ENCODE measurements at places on chromosomes 5 and 9.

GRCh38 chr9:127538849-127539258 lies 73.2 kb upstream of the STXBP1 start:
- DNase-seq = no peak

DNA sequence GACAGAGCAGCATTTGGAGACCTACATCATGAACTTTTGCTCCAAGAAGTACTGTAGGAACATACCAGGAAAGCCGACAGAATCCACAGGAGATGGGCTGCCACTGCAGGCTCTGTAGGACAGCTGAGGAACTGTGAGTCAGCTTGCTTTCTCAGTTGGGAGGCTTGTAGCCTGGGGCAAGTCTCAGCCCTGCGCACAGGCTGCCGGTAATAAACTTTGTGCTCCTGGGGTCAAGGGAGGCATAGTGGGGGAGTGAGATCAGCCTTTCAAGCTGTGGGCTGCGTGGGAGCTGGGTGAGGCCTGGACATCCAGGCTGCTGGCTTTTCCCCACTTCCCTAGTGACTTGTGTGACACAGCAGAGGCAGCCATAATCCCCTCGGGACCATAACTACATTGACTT lies 718.0 kb upstream of the CDH10 start:
- no peak for DNase-seq

GRCh38 chr5:7793895-7794294 lies 57.0 kb downstream of the CFAP90 start:
- no peak for DNase-seq

DNA sequence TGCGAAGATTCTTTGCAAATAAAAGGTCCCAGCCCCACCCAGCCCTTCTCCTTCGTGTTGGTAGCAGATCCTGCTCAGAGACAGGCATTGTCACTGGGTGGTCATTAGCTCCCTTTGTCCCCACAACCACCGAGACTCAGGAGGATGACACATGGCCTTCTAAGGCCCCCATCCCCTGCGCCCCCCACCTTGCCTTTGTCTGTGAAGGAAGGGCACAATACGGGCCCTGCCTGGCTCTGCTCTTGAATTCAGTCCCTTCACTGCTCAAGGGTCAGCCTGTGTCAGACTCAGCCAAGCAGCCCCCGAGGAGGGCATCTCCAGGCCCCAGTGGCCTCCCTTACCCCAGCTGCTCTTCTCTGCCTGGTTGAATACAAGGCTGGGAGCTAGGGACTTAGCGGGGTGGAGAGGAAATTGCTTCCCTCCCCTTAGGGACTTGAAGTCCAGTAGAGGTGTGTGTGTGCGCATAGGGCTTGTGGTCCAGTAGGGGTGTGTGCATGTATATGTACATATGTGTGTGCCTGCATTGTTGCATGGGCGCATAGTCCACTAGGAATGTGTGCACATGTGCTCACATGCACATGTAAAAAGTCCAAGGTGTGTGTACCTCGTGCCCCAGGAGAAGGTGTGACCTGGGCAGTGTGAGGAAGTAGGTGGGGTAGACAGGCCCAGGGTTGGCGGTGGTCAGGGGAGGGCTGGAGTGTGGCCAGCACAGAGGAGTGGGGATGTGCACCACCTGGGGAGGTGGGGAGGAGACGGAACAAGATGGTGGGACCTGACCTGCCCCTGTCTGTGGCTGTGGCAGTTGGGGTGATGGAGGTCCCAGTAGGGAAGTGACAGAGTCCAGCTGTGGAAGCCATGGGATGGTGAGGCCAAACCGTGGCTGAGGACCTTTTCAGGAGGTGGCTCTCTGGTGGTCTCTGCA lies 59.1 kb downstream of the PHF2 start:
- DNase-seq = no peak

DNA sequence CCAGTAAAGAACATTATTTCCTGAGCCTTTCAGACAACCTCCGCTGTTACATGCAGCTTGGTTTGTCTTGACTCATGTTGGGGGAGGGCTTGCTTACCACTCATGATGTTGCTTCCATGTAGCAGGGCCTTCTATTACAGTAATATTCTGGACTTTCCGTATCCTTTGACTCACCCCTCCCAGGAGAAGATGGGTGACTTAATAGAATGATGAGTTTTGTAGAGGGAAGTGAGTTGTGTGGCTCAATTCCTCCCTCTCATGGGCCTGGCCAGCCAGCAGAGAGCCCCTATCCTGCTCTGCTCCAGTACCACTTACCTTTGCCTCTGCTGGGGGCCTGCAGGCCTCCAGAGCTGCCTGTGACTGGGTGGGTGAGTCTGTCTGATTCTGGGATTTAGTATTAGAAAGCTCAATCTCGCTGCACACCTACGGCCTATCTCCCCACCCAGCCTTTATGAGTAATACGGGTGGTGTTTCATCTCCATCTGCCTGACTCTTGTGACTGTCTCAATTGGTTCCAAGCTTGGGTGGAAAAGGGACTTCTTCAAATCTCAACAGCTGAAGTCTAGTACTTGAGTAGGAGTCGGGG lies 52.6 kb upstream of the KLF9 start:
- peak; percentile 15 for DNase-seq

DNA sequence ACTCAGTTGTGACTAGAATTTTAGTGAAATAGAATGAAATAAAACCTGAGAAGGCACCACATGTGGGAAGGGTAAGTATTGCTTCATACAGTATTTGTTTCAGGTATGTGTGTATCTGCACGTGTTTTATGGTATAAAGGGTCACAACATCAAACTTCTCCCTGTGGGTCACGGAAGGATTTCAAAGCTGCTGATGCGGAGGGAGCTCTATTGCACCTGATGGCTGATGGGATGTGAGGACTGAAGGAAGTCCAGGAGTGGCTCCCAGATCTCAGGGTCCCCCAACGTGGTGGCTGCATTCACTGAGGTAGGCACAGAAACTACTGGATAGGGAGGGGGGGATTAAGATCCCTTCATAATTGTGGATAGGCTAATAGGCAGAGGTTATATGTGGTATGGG lies 159.7 kb downstream of the PJA2 start:
- no peak for DNase-seq

DNA sequence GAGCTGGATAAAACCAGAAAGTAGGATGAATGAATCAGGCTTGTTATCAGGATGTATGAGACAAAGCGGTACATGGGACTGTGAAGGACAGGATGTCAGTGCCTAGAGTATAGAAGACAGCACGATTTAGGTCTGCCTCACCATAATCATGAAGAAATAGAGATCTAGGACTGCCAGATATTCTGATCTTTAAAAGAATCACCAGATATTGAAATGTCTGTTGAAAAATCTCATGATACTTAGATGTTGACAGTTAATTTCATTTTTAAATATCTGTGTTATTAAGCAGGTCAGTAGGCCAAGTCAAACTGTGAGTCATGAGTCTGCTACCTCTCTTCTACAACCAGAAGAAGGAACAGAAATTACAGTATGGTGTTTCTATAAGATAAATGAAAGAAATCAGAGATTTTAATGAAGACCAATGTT lies 65.0 kb downstream of the ST8SIA4 start:
- DNase-seq = no peak

DNA sequence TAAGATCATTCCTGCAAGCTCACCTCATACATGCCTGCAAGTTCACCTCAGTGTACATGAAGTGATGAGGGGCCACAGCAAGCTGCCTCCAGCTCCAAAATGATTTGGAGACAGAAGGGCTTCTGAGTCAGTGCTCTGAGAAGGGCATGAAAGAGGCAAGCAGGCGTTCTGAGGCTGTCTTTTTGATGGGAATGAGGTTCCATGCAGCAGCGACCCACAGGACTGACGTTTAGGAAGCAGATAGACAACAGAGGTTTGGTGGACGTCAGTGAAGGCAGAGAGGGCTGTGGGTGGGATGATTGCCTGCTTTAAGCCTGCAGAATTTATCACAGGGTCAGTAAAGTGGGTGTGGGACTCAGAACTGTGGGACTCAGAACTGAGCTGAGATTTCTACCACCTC lies 8.9 kb upstream of the SMIM32 start:
- DNase-seq = no peak

GRCh38 chr5:99587983-99588382 lies 659.2 kb upstream of the CHD1 start:
- no peak for DNase-seq

GRCh38 chr5:71825992-71826391 lies 106.9 kb downstream of the CARTPT start:
- DNase-seq = no peak

- DNase-seq = no peak
These were observed 55.2 kb upstream of the PDE8B start for GRCh38 chr5:77155179-77155785.

DNA sequence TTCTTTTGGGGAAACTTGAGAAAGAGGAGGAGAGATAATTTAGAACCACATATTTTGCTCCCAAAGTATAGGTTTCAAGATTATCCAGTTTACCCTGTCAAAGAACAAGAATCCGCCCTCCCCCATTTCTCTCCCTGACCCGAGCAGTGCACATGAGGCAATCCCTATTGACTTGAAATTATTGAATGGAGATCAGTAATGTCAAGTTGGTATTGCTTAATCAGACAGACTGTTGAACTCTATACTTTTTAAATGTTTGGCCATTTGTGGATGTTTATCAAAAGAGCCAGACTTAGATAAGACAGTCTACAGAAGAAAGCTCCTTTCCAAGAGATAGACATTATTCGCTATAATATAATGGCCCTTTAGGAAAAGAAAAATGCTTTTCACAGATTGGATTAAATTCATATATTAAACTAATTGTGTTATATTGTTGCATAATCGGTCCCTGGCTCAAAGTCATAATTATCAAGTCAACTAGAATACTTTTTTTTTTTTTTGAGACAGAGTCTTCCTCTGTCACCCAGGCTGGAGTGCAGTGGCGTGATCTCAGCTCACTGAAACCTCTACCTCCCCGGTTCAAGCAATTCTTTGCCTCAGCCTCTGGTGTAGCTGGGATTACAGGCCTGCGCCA lies 5.3 kb downstream of the SLC25A25 start:
- no peak for DNase-seq

DNA sequence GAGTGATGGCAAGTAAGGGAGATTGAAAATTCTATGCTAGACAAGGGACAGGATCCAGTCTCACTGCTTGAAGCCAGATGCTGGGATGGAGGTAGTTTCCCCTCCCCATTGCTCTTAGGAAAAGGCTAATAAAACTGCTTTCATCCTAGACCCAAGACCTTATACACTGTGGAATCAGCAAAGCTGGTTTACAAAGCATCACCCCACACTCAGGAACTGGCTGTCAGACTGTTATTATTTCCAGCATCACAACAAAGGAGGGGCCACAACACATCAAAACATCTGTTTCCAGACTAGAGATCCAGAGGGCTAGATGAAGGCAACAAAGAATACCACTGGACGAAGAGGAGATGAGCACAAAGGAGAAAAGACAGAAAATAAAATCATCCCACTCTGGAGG lies 364.6 kb upstream of the PTGER4 start:
- no peak for DNase-seq

DNA sequence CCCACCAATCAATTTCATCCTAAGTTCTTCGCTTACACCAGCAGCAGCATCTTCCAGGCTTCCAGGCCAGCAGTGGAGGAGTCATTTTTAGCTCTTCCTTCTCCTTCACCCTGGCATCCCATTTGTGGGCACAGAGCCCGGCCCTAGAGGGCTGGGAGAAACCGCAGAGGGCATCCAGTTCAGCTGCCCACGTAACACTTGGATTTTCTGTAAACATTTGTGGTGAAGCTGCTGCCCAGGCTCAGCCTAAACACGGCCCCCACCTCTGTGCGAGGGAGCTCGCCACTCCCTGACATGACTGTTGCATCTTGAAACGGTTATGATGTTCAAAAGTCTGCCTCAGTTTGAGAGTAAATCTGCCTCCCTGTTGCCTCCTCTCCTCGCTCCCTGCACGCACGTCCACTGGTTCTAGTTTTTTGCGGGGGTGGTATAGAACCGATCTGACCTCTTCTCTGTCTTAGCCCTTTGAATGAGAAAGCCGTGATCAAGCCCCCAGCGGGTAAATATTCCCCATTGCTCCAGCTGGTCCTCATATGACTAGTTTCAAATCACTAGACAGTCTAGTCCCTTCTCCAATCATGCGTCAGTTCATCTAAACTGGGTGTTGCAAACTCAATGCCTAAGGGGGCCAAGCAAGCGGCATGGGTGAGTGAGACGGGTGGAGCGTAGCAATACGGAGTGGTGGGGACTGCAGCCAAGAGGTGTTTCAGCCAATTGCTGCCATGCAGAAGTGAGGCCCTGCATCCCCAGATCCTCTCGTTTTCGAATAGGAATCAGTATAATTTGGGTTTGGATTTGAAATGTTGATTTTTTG lies 34.9 kb upstream of the N4BP3 start:
- no peak for DNase-seq

GRCh38 chr5:143251190-143251589 lies 152.3 kb downstream of the NR3C1 start:
- DNase-seq = no peak

- no peak for DNase-seq
These were observed 153.4 kb upstream of the TLX3 start for GRCh38 chr5:171155621-171156020.

GRCh38 chr9:33620738-33621439 lies 96.8 kb downstream of the ANKRD18B start:
- no peak for DNase-seq

- no peak for DNase-seq
These were observed 1.6 kb downstream of the AIF1L start for GRCh38 chr9:131097948-131098278.

- DNase-seq = no peak
These were observed 59.8 kb downstream of the PTCD2 start for GRCh38 chr5:72379936-72380335.

Measured in stimulated activated CD4-positive, alpha-beta T cell treated with anti-CD3 and anti-CD28 coated beads, Interleukin-1b, Interleukin-23, amount 100 ng/mL, for 1 hour (primary cell).